NCI-H2081 treated with DMSO at 0.1 percent for 48 hours (cell line): ENCODE measurements at places on chromosomes 2 and 18.

DNA sequence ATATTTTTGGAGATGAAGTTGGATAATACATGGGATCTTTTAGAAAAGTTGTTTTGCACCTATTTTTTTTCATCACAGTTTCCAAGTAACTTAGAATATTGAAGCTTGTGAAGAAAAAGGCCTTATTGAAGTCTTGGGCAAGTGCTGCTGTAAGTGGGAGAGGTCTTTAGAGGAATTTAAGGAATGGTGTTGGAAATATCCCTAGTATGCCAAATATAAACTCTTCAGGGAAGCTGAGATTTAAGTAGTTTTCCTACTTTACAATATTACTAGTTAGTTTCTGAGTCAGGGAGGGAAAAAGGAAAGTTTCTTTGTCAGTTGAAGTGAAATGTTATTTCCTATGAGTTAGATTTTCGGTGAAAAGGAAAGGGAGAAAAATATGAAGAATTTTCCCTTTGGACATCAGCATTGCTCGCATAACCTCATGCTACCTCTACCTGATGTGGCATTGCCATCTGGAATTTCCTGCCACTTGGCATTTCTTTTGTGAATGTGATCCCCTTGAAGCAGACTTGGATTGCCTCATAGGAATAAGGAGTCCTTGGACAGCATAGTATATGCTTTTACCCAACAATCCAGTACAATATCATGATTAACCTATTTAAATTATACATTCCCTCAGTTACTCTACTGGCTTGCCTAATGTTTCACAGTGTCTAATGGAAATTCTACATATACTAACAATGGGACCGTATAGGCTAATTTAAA, 12.1 kb downstream of the PLEKHH2 start:
- DNase-seq: no peak

DNA sequence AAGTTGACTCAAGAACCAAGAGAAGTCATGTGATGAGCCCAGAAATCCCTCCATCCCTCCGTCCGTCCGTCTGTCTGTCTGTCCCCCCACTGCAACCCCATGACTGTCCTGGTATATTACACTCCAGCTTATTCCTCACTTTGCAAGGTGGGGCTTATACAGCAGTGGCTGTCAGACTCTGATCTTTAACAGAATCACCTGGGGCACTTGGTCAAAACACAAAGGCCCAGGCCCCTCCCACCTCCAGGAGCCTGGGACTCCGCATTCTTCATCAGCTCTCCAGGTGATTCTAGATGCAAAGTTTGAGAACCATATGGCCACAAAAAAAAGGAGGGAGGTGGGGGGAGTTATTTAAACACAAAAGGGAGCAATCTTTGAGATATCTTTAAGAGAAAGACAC, 61.4 kb downstream of the MYO5B start:
- DNase-seq: no peak

DNA sequence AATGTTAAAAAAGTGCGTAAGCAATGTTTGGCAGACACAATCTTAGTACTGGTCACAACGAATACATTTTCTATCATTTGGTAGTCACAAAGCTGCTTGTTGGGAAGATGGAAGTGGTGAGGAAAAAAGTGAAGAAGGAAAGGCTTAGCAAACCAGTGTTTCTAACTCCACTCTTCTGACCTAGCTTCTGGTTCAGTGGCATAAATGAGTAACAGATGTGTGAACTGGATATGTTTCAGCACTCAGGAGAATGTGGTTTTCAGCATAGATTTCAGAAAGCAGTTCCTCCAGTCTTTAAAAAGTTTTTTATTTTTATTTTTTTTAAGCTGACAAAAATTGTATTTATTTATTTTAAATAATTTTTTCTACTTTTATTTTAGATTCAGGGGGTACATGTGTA, 357.1 kb downstream of the CPS1 start:
- DNase-seq: no peak

DNA sequence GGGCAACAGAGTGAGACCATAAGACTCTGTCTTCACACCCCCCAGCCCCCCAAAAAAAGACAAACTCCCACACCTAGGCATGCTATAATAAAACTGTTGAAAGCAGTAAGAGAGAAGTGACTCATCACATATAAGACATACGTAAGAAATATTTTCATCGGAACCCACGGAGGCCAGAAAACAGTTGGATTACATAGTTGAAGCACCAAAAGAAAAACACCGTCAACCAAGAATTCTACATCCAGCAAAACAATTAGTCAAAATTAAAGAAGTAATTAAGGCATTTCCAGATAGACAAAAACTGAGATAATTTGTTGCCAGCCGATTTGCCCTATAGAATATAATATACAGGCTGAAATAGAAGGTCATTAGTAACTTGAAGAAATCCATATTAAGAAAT, 128.7 kb downstream of the VAPA start:
- DNase-seq: no peak

GRCh38 chr2:204049635-204050034, 113.1 kb downstream of the ICOS start:
- DNase-seq: no peak

GRCh38 chr18:37161491-37161890, 332.6 kb downstream of the KIAA1328 start:
- DNase-seq: no peak

GRCh38 chr18:10736984-10737383, 211.2 kb downstream of the NAPG start:
- no peak for DNase-seq

DNA sequence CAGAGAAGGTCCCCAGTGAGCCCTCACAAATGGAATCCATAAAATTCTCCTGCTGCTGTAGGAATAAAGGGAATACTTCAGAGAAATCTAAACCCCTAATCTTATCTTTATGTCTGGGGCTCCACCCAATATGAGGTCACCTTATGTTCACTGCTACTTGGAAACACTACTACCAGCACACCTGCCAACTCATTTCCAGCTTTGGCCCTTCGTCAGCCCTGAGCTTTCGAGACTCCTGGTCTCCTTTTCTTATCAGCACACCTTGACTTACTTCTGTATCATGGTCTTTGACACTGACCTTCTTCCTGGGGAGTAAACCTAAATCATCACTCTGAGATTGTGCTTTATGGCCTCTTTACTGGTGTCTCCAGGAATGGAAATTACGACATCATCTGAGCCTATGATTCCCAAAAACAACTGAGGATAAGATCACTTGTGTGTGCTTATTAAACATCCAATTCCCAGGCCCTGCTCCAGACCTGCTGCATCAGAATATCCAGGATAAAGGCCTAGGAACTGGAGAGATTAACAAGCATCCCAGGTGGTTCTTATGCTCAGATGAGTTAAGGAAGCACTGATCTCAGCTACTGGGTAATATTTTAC, 22.2 kb upstream of the ASNSD1 start:
- no peak for DNase-seq

DNA sequence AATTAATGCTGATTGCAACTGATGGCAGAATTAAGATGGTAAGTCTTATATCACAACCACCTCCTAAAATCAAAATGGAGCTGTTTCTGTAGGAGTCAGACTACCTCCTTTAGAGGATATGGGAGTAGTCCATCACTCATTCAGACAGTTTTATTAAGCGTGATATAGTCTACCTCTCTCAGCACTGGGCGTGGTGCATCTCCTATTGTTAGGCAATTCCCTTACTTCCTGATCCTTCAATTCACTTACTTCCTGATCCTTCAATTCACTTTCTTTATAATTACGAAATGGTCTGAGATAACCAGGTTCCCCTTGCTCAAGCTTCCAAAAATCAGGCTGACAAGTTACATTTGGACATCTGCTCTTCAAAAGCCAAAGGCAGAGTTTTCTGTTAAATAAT, 31.9 kb downstream of the ATP8B1 start:
- no peak for DNase-seq

- no peak for DNase-seq
These were observed 9.6 kb upstream of the DPYSL5 start for GRCh38 chr2:26838121-26838906.

DNA sequence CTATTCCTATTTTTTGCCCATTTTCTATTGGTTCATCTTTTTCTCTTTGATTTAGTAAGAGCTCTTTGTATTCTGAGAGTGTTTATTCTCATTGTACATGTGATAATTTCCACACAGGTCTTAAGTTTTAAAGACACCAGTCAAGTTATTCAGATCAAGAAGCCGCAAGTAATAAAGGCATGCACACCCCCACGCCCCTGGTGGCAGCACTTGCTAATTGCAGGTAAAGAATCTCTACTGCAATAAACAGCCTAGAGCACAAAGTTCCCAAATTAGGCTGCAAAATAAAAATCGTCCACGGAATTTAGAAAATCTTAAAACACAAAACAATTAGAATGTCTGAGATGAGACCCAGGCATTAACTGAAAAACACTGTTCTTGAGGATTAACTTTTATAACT, 45.2 kb downstream of the ST3GAL5 start:
- no peak for DNase-seq

DNA sequence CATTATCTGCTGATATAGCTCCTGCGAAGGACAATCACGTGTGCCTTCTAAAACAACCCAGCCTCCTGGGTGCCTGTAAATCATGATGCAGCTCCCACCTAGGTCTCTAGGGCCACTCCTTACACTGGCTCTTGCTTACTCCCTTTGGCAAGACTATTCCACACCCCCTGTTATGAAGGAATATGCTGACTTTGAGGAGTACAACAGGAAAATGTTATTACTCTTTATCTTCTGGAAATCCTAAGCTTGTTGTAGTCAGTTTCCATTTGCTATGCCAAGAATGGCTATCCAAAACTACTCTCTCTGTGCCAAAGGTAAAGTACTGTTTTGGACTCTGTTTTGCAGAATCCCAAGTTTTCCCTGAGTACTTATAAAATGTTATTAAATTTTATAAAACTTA, 7.7 kb downstream of the SGO2 start:
- DNase-seq: no peak

DNA sequence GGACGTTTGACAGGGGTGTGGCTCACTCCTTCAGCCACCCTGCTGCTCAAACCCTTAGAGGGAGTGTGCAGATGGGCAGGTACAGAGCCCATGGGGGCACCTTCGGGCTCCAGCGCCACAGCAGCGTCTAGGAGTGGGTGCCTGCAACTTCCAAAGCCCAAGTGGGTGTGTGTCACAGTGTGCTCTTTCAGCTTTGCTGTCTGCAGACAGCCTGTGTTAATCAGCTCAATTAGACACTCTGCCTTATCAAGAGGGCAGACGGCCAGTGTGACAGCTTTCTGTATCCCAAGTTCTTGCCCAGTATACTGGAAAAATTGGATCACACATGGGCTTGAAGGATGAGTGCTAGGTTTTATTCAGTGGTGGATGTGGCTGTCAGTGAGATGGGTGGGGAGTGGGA, 96.7 kb downstream of the AP1S3 start:
- DNase-seq: no peak

- no peak for DNase-seq
These were observed 371.9 kb upstream of the TNP1 start for GRCh38 chr2:217231724-217232123.

GRCh38 chr2:199772035-199772976, 78.7 kb downstream of the FTCDNL1 start:
- no peak for DNase-seq

DNA sequence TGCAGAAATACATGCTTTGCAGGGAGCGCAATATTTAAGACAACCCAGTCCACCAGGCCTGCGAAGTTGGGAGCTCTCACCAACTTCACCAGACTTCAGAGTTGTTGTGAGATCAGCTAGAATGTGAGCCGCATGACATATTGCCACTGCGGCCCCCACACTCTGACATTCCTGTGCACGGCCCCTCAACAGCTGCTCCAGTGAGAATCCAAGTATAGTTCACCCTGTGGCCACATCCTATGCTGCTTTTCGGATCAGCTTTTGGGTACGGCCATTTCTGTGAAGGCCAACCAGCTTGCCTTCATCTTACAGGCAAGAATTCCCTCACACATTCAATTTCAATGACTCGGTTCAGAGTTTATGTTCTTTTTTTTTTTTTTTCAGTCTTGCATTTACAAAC, 177.8 kb downstream of the SOX11 start:
- DNase-seq: no peak

DNA sequence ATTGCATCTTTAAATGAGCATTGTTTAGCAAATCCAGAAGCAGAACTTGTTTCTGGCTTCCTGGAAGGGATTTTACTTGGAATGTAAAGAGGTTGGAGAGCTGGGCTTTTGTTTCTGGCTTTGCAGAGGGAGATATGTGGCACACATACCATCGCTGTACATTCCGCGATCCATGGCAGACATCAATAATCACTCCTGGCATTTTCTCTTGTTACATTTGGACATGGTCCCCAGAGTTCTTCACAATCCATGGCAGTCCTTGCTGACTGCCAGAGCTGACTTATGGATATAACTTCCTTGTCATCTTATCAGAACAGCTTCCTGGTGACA, 445.6 kb upstream of the SPRED2 start:
- DNase-seq: no peak

- no peak for DNase-seq
These were observed 6.4 kb upstream of the IL1RL1 start for GRCh38 chr2:102304711-102305611.
